ENCODE measurements at places on chromosomes 6 and 20.

DNA sequence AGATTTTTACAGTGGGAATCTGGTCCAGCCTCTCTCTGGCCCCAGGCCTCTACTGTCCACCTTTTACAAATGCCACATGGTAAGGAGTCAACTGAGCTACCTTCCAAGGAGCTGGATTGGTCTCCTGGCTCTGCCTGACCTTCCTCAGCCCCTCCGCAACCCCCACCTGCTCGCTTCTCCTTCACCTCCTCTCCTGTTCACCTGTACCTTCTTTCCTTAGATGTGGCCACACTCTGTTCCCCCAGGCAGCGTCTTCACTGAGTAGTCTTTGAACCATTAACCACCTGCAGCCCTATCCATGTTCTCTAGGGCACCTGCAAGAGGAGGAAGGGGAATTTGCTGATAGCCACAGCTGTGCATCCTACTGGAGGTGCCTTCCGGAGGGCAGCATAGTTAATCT lies 55.3 kb upstream of the DDR1 start:
- no peak for DNase-seq

DNA sequence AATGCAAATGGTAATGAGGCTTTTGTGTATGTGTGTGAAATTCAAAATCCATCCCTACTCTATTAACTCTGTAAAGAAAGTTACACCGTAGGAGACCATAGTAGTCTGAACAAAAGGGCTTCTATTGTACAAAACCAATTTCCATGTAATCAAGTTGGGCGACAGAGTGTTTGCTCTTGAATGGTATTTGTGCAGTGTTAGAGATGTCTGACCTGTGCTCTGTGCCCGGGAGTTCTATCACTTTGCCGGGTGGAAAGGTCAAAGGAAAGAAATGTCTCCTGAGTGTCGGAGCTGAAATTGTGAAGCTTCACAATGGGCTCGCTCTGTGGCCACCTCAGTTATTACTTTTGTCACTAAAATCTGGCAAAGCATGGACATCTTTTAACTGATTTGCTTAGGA lies 312.0 kb downstream of the SAMD5 start:
- no peak for DNase-seq

GRCh38 chr6:118859517-118860064 lies 34.4 kb upstream of the ASF1A start:
- no peak for DNase-seq

DNA sequence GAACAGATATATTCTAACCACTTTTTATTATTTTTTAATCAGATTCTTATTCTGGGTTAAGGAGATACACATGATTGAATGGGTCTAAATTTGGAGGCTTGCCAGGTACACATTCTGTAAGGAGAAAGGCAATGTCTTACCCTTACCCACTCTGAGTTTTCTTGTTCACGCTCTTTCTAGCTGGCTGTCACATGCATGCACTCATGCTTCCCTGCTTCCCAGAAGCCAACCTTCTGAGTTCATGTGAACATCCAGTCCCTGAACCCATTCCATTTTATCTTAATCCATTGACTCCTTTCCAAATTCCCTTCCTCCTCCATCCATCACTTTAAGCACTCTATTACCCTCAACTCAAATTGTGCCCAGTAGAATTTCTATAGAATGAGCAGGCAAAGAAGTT lies 17.5 kb upstream of the MOCS1 start:
- DNase-seq: no peak

DNA sequence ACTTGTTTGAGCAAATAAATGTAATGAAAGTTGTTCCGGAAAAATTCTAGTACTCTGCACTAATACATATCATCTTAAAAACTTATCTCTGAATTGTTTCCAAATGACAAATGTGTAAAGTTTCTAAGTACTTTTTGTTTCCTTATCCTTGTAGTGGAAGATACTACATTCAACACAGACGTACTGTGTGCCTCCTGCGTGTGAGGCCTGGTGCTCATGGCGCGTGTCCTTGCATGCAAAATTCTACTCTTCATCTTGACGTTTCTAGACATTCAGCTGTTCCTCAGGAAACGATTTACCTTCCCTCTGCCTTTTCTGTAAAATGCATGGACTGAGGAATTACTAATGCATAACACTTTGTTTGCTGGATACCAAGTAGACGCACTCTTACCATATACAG lies 11.5 kb downstream of the DLL1 start:
- DNase-seq: no peak

DNA sequence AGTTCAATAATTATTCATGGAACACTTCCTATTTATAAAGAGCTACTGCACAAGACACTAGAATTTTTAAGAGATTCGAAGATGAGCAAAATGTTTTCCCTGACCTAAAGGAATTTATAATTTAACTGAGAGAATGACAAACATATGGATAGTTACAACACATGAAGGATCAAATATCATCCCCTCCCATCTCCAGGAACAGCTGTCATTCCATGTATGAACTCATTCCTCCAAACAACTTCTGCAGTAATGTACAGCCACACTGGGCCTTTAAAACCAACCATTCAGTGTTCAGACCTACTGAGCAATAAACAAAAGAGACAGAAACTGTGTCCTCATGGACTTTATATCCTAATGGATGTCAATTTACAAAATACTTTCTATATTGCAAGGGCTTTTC lies 87.8 kb downstream of the KIF16B start:
- no peak for DNase-seq

- DNase-seq: no peak
Observed at GRCh38 chr6:146472918-146473317, 70.7 kb upstream of the RAB32 start.

DNA sequence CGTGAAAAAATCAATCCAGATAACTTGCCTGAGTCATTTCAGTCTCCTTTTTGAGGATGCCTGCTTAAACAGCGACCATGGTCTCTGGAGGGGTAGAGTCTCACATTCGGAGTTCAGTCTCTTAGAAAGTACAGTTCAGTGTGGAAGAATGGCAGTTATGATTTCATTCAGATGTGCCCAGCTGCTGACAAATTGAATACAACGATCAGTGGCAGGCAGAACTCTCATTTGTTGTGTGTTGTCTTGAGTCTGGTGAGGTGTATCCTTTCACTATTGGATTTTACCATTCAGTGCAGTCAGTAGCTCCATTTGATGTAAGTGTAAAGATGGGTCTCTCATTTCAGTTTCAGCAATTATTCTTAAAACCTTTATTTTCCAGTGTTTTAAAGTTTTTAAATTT lies 639 bp upstream of the TULP4 start:
- no peak for DNase-seq

- DNase-seq: no peak
Observed at GRCh38 chr20:57620274-57620990, at the start of gene ZBP1. Gene ZBP1, minus strand, starts transcription at chr20:57620426. Its CDS starts 131 bp downstream, at chr20:57620295.

DNA sequence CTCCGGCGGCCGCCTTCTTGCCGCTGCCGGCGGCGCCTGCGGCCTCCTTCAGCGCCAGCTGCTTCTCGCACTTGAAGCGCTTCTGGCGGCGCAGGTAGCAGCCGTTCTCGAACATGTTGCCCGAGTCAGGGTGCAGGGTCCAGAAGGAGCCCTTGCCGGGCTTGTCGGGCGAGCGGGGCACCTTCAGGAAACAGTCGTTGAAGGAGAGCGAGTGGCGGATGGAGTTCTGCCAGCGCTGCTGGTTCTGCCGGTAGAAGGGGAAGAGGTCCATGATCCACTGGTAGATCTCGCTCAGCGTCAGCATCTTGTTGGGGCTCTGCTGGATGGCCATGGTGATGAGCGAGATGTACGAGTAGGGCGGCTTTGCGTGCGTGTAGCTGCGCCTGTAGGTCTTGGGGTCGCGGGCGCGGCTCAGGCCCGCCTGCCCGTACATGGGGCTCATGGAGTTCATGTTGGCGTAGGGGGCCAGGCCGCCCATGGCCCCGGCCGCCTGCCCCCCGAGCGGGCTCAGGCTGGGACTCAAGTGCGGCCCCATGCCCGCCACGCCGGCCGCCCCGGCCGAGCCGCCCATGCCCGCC lies 1.9 kb downstream of the FOXA2 start:
- no peak for DNase-seq

GRCh38 chr6:144617708-144618107 lies 332.6 kb downstream of the UTRN start:
- no peak for DNase-seq

- DNase-seq: no peak
Observed at GRCh38 chr6:7833751-7834070, 76.9 kb downstream of the TXNDC5 start.

GRCh38 chr6:107578642-107579341 lies 88.9 kb downstream of the SOBP start:
- DNase-seq: no peak

- no peak for DNase-seq
Observed at GRCh38 chr6:150177259-150177951, 34.6 kb downstream of the PPP1R14C start.

- DNase-seq: no peak
Observed at GRCh38 chr20:37562695-37563480, 35.2 kb upstream of the BLCAP start.

DNA sequence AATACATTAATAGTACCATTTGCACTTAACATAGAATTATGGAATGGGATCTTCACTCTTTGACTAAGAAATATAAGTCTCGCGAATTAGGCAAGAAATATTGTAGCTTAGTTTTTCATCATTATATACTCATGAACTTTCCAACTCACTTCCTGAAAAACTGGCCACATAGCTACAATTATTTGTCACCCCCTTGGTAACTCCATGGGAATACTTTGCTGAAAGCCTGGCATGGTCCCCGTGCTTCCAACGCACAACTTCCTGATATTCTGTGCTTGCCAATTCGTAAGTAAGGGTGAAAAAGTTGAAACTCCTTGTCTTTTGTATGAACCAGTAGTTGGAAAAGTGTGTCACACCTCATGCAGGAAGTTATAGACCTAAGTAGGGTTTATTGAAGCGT lies 23.7 kb upstream of the HLA-DQA1 start:
- no peak for DNase-seq

DNA sequence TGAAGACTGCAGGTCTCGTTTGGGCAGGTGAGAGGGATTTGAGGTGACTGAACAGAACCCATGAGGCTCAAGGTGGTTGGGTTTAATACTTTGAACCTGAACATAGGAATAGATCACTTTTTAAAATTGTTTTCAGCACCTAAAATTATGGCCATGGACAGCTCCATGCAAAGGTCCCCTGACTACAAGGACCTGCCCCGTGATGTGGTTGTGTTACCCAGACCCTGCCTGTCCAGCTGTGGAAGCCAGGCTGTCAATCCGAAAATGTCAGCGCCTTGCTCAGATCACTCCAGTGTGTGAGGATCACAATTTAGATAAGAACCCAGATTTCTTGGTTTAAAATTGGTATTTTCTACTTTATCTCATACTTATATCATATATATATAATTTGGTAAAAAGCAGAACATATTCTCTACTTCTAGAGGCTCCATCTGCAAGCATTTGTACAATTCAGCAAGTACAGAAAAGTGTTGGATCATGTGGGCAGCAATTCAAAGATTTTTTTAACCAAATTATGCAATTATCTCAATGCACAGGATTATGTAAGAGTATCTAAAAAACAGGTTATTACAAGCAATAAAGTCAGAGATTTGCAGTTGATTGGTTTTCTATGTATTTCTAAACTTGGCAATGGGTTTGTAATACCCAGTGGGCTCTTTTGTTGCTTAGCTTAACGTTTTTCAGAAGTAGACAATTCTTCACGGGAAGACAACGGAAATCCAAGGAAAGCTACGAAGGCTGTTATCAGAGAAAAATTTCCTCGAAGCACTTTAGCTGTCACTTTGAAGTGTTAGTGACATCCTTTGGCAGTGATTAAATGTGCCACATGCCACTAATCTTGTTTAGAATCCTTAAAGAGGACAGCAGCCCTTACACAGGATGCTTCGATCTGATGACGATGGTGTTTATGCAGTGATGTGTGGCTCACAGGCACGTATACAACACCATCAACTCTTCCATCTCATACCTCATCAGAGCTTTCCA lies 24.1 kb upstream of the RPS6KA2 start:
- no peak for DNase-seq

- no peak for DNase-seq
Observed at GRCh38 chr6:42239333-42239732, 21.7 kb upstream of the MRPS10 start.

DNA sequence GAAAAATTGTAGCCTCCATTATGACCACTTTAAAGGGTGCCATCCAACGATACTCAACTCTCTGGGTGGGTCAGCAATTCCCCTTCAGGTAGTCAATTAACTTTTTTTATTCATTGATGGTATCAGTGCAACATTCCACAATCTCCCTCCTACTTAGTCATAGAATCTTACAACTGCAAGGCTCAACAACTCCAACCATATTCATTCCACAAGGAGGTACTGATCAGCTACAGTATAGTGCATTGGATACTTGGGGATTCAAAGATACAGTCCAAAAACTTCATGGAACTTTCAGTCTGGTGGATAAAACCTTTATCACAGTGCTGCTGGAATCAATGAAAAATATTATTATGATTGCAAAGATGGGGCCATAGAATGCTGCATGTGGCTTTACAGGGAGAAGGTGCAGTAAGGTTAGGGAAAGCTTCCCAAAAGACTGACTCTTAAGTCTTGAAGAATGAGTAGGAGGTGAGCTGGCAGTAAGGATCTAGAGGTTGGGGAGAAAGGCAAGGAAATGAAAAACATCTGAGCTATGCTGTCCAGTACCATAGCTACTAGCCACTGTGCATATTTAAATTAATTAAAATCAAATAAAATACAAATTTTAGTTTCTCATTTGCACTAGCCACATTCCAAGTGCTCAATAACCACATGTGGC lies 314.7 kb upstream of the PRDM1 start:
- no peak for DNase-seq

- no peak for DNase-seq
Observed at GRCh38 chr6:18177286-18177965, 22.2 kb downstream of the KDM1B start.

- DNase-seq: no peak
Observed at GRCh38 chr20:45945678-45946148, 11.2 kb downstream of the PCIF1 start.

DNA sequence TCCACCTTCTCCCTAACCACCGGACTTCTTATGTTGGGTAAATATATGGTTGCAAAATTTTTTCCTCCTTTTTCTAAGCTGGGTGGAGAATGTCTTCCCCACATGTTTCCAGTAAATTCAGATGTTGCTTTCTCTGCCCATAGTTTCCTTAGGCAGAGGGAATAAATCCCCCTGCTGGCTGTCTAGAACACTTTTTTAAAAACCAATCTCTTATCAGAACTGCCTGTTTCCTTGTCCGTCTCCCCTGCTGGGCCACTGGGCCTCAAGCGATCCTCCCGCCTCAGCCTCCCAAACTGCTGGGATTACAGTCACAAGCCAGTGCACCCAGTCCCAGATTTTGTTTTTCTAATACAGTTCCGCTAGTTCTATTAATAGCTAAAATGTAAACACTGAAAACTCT lies 9.9 kb upstream of the WFDC2 start:
- DNase-seq: no peak

DNA sequence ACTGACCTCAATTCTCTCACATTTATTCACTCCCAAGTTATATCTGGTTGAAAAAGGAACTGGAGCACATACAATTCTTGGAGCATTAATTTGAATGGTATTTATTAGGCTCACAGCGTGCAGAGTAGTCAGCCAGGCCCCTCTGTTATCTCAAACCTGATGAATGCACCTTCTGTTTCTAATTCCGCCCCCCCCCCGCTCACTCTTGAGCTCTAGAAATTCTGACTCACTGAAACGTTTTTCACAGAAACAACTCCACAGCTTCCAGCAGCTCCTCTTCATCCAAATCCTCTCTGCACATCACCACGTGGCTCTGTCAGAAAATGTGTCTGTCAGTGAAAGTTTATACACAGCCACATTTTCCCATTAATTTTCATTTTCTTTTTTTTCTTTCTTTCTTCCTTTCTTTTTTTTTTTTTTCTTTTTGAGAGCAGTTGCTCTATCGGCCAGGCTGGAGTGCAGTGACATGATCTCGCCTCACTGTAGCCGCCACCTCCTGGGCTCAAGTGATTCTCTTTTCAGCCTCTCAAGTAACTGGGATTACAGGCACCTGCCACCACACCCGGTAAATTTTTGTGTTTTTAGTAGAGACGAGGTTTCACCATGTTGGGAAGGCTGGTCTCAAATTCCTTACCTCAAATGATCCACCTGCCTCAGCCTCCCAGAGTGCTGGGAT lies 109.4 kb downstream of the TBXT start:
- DNase-seq: no peak

All from activated CD4-positive, alpha-beta T cell treated with anti-CD3 and anti-CD28 coated beads for 24 hours (primary cell).